ENCODE measurements at places on chromosomes 6 and 20.

DNA sequence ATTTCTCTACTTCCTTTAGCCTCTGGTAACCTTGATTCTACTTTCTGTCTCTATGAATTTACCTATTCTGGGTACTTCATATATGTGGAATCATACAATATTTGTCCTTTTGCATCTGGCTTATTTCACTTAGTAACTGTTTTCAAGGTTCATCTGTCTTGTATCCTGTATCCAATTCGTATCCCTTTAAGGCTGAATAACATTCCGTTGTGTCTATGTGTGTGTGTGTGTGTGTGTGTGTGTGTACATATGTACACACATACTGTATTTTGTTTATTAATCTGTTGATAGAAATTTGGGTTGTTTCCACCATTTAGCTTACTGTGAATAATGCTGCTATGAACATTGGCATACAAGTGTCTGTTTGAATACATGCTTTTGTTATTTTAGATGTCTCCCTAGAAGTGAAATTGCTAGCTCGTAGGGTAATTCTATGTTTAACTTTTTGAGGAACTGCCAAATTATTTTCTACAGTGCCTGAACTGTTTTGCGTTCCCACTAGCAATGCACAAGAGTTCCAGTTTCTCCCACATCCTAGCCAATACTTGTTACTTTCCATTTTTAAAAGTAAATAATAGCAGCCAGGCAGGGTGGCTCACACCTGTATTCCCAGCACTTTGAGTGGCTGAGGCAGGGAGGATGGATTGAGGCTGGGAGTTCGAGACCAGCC, 17.7 kb downstream of the SENP6 start:
- no peak for DNase-seq

DNA sequence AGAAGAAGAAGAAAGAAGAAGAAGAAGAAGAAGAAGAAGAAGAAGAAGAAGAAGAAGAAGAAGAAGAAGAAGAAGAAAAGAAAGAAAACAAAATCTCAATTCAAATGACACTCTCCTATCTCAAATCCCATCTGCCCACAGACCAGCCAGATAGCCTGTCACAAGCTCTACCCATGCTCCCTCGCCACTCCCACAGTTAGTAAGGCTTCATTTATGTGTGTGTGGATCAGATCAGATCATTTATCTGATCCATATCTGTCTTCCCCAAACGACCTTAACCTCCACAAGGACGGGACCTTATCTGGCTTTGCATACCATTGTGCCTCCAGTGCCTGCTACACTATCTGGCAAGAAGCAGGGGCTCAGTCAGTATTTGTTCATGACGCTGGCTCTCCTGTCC, 81.9 kb upstream of the RREB1 start:
- DNase-seq, result no peak

GRCh38 chr20:58627212-58628072, 23.6 kb upstream of the STX16 start:
- no peak for DNase-seq

GRCh38 chr6:26366504-26366903, 1.5 kb downstream of the BTN3A2 start:
- no peak for DNase-seq

GRCh38 chr6:75830959-75831885, 82.2 kb downstream of the MYO6 start:
- DNase-seq, result no peak

- DNase-seq, result no peak
These were observed 1.7 kb downstream of the SOD2 start for GRCh38 chr6:159691133-159691962.

- DNase-seq, result no peak
These were observed 23.8 kb downstream of the TMEM14B start for GRCh38 chr6:10771371-10771894.

DNA sequence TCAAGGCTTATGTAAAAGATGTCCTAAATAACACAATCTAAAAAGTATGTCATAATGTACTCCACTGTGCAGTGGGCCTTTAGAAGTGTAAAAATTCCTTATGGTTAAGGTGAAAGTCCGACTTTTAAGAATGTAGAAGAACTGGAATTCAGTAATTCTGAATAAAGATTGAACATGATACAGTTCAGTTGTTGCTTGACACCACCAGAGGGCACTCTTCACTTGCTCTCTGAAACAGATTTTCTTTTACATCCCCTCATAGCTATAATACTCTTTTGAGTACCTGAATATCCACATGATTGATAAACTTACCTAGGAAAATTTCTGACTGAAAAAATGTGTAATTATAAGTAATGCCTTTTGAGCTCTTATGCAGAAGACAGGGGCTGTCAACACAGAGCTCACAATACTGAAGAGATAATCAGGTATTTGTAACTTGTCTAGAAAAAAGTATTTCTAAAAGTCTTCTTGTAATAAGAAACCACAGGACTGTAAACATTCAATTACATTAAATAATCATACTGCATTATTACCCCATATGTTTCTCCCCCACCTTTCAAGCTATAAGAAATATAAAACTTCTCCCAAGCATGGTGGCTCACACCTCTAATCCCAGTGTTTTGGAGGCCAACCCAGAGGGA, 92.1 kb downstream of the POPDC3 start:
- no peak for DNase-seq

GRCh38 chr6:113842165-113842564, 15.0 kb upstream of the MARCKS start:
- no peak for DNase-seq

DNA sequence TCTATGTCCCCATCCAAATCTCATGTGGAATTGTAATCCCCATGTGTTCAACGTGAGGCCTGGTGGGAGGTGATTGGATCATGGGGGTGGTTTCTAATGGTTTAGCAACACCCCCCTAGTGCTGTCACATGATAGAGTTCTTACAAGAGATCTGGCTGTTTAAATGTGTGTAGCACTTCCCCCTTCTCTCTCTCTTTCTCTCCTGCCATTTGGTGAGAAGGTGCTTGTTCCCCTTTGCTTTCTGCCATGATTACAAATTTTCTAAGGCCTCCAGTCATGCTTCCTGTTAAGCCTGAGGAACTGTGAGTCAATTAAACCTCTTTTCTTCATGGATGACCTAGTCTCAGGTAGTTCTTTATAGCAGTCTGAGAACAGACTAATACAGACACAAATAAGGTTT, 165.4 kb downstream of the OGFRL1 start:
- DNase-seq, result no peak

GRCh38 chr6:138607478-138608433, 108.5 kb upstream of the NHSL1 start:
- DNase-seq, result no peak

DNA sequence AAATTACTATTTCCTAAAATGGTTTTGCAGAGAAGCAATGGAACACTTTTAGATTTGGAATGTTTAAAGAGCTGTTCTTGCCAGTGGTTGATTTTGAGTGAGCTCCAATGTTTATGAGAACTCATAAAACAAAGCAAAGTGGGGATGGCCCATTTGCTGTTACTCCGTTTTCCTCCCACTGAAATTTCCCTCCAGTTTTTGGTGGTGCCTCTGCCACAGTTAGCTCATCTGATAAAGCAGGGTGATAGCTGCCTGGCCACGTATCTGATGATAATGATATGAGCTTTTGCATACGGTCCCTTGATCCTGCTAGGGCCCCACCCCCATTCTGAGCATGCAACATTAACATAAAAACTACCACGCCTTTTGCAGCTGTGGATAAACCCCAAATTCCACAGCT, 10.4 kb downstream of the CD83 start:
- no peak for DNase-seq

DNA sequence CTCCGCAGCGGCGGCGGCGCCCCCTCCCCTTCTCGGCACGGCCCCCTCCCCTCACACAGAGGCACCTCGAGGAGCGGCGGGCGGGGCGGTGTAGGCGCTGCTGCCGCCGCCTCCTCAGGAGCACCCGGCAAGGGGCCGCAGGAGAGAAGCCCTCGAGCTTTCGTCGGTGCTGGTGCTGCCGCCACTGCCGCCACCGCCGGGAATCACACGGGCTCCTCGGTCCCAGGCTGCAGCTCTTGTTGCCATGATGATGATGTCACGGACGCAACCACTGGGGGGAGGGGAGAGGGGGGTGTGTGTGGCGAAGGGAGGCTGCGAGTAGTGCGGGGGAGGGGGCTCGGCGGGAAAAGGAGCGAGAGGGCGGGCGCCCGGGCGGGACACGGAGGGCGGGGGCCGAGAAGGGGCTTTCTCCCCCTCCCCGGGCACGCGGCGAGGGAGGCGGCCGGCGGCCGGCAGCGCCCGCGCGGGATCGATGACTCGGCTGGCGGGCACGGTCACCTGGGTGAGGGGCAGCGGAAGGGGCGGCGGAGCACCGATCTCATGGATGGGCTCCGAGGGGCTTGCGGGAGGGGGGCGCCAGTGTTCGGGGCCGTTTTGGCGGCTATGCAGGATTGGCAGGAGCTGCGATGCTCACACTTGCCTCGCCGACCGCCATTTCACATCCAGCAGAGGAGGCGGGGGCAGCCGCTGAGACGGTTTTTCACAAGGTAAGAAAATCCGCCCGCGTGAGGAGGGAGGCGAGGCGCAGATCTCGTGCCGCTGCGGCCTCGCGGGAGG, at the start of gene REV3L:
REV3L (minus strand) TSS at position 260 of the 777 bp plus-strand sequence. CDS start 330 bp downstream, outside the sequence.
- DNase-seq, result peak; percentile 89

DNA sequence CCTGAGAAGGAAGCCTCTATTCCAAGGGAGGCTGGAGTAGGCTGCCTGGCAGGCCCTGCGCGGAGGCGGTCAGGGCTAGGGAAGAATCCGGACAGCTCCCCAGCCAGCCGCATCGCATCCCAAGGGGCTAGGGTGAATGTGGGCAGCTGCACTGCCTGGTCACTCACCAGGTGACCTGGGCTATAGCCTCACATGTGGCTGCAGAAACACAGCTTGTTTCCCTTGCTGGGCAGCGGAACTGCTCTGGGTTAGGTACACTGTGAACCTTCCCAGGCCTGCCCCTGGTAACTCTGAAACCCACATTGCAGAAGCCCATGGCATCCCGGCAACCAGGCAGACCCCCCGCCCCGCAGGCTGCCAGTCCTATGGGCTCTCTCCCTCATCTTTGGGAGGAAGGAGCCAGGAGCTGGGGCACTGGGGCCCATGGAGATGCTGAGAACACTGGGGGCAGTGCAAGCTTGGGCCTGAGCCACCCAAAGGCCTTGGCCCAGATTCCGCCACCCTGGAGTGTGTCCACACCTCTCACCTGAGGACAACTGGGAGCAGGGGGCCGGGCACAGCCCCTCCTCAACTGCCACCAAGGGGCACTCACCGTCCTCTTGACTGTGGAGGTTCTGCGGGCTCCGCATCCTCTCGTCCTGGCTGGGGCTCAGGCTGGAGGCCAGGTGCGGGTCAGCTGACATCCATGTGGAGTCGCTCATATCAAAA, 111.0 kb downstream of the NOL4L start:
- DNase-seq, result no peak

DNA sequence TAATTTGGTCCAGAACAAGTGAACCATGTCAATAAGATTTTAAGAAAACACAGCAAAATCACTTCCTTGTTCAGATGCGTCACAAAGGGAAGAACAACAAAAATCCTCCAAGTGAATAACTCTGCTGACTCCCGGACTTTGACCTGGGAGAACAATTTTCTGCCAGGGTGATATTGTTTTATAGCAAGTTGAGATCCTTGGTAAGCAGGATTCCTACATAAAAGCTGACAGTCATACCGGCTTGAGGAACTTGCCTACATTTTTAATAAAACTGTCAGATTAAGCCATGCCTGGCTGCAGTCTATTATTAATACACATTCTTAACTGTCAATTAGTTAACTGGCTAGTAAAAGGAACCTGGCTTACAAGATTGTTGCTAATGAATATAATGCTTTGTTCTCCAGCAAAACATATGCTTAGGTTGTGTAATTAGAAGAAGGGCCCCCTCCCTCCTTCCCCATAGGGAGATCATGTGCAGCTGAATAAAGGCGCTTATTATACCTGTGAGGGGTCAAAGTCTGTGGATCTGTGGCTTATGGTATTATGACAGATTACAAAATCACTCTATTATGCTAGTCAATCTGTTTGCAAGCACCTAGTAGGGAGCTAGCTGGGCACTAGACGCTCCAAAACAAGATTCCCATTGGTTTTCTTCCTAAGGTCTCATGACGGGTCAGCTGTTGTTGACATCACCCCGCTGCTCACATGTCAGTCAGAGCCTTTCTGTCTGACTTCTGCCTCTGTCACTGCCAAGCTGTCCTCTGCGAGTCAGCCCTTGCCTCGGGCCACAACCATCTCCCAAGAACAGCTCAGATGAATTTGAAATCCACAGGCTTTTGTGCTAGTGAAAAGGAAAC, 44.6 kb upstream of the SEC63 start:
- no peak for DNase-seq

- no peak for DNase-seq
These were observed 151.9 kb downstream of the SH3BGRL2 start for GRCh38 chr6:79782792-79783580.

DNA sequence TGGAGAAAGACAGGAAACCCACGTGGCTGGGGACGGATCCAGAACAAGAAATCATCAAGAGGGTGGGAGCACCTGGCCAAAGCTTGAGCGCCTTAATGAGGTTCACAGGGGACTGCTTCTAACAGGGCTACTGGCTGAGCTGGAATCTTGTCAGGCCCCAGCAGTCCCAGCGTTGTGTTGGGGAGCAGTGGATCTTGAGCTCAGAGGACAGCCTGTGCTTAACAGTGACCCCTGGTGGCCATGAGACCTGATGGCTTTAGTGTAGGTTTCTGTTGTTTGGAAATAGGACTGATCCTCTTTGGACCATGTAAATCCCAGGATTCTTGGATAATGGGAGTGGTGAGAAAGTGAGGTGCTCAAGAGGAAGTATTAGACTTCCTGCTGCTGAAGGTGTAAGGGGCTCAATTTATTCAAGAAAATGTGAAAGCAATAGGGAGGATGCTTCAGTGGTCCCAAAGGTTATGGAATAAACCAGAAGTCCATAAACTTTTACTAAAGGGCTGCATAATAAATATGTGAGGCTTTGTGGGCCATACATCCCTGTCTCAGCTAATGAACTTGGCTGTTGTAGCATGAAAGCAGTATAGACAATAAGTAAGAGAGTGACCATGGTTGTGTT, 216.2 kb downstream of the NFATC2 start:
- peak; percentile 54 for DNase-seq

- DNase-seq, result no peak
These were observed 838.8 kb downstream of the MAFB start for GRCh38 chr20:39850246-39850645.

GRCh38 chr6:119978274-119978889, 628.8 kb upstream of the MAN1A1 start:
- no peak for DNase-seq

DNA sequence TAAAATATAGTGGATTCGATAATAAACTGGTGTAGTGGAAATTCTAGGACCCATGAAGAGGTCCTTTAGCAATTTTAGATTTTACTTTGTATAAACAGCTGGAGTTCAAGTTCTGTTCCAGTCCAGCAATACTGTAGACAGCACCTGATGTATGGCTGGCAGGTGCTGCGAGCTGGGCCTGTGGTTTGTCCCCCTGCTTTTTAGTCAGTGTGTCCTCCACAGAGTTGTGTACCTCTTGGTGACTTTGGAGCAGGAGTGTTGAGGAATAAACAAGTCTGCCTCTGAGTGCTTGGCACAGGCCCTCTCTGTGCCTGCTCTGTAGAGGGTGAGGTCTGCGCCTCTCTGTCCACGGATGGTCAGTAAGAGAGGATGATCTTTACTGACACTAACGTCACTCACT, 13.8 kb downstream of the STX16 start:
- no peak for DNase-seq
